ENCODE measurements at places on chromosomes 2 and 18.

- no peak for DNase-seq
Measured at GRCh38 chr2:66446941-66447340, 12.0 kb downstream of the MEIS1 start.

GRCh38 chr2:195610717-195611116 lies 46.3 kb upstream of the SLC39A10 start:
- DNase-seq: no peak

DNA sequence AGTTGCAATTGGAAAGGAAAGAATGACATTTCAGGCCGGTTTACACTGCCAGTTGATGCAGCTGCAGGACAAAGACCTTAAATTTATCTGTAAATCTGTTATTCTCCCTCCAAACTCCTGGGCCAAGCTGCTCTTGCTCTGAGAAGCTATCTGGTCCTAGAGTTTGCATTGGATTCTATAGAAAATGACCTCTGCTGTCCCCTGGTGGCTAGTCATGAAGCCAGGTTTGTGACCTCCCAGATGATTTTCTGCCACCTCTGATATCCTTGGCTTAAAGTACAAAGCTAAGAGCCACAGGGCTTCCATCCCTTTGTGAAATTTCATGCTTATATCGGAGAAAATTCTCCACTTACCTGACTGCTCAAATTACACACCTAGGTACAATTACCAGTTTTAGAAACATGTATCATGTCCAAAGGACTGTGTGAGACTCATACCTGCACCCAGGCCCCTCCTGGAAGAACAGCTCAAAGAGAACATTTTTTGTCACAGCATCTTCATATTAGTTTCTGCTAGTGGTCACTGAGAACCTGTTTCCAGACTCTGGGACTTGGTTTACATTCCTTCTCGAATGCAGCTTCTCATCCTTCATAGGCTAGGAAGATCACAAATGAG lies 28.9 kb upstream of the IER3IP1 start:
- no peak for DNase-seq

GRCh38 chr2:224042191-224042696 lies 3.2 kb upstream of the SERPINE2 start:
- DNase-seq: no peak

DNA sequence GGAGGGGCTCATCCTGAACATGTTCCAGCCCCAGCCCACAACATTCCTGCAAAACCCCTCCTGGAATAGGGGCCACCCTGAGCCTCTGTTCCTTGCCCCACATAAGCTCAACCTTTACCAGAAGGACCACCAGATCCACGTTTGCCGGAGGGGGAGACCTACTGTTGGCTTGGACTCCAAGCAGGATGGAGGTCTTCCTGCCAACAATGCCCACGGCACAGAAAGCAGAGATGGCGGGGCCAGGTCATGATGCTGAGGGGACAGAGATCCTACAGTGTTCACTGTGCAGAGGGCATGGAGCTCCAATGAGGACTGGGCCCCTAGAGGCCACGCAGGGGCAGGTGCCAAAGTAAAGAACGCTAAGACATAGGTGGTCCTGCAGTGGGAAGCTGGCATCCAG lies 98.5 kb upstream of the RAB6C start:
- no peak for DNase-seq

DNA sequence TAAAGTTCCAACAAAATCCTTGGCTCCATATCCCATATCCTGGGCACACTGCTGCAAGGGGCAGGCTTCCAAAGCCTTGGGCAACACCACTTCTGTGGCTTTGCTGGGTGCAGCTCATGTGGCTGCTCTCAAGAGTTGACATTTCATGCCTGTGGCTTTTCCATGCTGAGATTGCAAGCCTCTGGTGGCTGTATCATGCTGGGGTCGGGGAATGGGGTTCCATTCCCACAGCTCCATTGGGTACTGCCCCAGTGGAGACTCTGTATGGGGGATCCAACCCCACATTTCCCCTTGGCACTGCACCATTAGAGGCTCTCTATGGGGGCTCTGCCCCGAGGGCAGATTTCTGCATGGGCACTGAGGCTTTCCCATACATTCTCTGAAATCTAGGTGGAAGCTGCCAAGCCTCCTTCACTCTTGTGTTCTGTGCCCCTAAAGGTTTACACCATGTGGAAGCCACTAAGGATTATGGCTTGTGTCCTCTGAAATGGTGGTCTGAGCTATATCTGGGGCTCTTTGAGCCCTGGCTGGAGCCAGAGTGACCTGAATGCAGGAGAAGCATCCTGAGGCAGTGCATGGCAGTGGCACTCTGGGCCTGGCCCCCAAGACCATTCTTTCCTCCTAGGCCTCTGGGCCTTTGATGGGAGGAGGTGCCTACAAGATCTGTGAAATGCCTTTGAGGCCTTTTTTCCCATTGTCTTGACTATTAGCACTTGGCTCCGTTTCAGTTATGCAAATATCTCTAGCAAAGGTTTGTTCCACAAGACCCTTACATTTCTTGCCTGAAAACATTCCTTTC lies 107.9 kb downstream of the PTGR3 start:
- no peak for DNase-seq

GRCh38 chr2:63053889-63054602 lies 3.4 kb downstream of the OTX1 start:
- no peak for DNase-seq

- DNase-seq: no peak
Measured at GRCh38 chr2:44549856-44550255, 188.1 kb downstream of the CAMKMT start.

DNA sequence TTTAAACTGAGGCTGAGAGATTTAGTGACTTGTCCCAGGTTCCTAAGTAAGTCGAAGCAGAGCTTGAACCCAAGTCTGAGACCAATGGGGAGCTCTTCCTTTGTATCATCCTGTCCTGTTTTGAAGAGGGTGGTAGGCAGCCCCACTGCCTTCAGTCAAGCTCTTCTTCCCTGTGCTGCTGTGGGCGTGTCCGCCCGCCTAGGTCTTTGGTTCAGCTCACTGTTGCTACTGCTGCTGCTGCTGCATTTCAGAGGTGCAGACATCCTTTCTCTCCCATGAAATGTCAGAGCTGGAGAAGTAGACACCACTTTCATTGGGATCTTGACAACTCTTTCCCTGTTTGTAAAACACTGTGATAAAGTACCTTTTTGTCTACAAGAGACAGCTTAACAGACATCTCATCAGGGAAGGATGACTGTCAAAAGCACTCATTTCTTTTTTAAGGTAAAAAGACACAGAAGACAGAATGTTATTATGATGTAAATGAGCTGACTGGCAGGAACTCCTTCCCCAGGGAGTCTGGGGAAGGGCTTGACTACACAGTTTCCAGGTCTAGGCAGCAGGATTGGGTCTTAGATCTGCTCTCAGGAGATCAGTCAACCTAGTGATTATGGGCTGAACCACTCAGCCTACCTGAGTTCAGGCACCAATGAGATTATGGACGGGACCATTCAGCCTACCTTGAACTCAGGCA lies 91.7 kb upstream of the TRIB2 start:
- no peak for DNase-seq

DNA sequence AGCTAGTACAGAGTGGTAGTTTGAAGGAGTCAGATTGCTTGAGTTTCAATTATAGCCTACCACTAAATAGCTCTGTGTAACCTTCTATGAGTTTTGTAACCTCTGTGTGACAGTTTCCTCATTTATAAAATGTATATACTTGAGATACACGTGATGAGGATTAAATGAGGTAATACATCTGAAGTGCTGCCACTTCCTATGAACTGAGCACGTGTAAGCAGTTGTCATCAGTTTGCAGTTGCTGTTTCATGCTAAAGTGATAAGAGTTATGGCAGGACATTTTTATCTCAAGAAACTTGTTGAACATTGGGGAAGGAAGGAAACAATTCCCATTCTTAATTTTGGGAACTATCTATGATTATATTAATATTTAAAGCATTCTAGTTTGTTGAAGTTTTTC lies 38.5 kb downstream of the CARF start:
- DNase-seq: no peak

GRCh38 chr2:238699307-238700116 lies 148.4 kb upstream of the TWIST2 start:
- no peak for DNase-seq

- no peak for DNase-seq
Measured at GRCh38 chr2:107719836-107720235, 106.9 kb upstream of the RGPD4 start.

Data from AG09309 (cell line).